ENCODE measurements at places on chromosomes 11 and 22. TPM values are rescaled to one million over a fixed set of nuclear protein-coding genes. Genes with fewer than 3 reads are reported as not detected.
A peak's percentile ranks its signal among the peaks of the same experiment; 100 is the strongest.

- DNase-seq: no peak
- no peaks in the 10 kb centered on the region for H3K36me3 ChIP-seq
- no peaks in the 10 kb centered on the region for H3K4me1 ChIP-seq
These were observed 217.8 kb downstream of the NELL1 start for GRCh38 chr11:20887137-20887536.

The IGLL1 gene
- not detected for total RNA-seq

The PYGM gene
- total RNA-seq: 10.5 TPM

DNA sequence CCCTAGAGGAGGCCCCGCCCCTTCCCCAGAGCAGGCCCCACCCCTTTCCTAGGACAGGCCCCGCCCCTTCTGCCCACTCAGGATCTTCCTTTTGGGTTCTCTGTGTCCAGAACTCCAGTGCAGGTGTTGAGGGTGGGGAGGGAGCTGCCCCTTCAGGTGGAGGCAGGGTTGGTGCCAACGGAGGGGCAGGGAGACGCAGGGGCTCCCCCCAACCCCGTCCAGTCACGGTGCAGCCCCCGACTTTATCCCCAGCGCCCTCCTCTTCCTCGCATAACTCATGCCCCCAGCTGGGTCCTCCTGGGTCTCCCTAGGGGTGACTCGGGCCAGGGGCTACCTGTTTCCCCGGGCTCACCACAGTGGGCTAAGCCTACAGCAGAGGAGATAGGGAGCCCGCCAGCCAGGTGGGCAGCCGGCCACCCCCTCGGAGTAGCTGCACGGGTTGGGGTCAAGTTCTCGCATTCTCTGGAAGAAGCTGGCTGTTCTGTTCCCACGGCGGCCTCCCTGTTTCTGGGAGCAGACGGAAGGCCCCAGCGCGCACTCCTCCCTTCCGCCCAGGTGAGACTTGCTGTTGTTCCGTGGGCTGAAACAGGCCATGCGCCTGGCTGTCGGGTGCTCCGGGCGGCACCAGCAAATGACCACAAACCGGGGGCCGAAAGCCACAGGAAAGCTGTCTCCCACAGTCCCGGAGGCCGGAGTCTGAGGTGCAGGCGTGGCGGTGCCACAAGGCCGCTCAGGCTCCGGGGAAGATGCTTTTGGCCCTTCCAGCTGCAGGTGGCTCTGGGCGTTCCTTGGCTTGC is 38.9 kb downstream of the MUC2 start:
- DNase-seq: peak; percentile 55
- no peaks in the 10 kb centered on the region for H3K36me3 ChIP-seq
- H3K4me1 ChIP-seq: no peaks in the 10 kb centered on the region
- H3K4me3 ChIP-seq: no peak overlapping the region
